Hindlimb muscle (tissue), 1 donor: ENCODE measurements at places on chromosomes 2 and 18. TPM values are rescaled to one million over a fixed set of nuclear protein-coding genes. Genes with fewer than 3 reads are reported as not detected.

- peak; percentile 37 for DNase-seq
Observed at GRCh38 chr2:203650860-203651613, 55.4 kb upstream of the CD28 start.

DNA sequence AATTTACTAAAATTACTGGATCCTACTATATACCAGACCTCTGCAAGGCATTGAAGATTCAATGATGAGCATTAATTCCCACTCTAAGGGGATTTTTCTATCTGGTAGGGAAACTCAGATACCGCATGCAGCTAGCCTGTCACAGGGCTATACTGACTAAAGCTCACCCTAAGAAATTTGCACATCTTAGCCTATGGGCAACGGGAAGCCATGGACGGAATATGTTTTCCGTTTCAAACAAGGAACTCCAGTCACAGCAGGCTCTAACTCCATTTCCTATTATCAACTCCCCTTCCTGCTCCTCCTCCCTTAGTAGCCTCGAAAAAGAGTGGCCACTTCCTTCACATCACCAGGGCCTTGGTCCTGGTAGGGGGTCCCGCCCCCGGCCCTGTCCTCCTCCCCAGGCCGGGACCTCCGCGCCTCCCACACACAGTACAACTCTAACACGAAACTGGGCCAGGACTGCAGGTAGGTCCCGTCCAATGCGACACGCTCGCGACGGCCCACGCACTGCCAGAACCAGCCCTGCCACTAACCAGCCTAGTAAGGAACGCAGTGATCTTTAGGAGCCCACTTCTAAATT is 659 bp upstream of the COX5B start:
- no peak for DNase-seq

DNA sequence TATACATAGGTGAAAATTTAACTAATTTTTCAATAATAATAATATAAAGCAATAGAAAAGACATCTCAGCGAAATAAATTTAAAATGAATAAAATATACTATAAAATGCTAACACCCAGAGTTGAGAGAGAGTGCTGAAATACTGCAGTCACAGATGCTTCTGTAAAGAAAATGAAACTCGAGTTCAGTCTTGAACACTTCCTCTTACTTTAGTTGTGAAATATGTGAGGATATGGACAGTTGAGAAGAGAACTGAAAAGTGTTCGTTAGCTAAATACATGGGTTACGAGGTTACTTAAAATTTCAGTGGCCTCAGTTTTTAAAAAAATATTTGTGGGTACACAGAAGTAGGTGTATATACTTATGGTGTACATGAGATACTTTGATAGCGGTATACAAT is 106.8 kb downstream of the DNAH7 start:
- no peak for DNase-seq

The EMILIN2 gene
- polyA plus RNA-seq = 23.1 TPM

DNA sequence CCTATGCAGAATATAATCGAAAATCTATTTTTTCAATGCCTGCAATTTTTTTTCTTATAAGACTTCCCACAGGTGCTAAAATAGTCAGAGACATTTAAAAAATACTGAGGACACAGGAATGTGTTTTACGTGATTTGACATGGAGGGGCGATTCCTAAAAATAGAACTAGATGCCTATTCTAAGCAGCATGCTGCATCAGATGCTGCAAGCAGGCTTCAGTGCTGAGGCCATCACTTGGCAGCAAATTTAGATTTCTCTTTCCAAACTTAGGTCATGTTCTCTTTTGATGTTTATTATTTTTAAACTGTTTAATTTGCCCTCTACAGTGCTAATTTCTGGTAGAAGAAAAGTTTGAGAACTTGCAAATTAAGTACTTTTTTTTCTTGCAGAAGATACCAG is 43.7 kb upstream of the NCK2 start:
- no peak for DNase-seq

The TMEM200C gene
- 0.43 TPM for polyA plus RNA-seq

DNA sequence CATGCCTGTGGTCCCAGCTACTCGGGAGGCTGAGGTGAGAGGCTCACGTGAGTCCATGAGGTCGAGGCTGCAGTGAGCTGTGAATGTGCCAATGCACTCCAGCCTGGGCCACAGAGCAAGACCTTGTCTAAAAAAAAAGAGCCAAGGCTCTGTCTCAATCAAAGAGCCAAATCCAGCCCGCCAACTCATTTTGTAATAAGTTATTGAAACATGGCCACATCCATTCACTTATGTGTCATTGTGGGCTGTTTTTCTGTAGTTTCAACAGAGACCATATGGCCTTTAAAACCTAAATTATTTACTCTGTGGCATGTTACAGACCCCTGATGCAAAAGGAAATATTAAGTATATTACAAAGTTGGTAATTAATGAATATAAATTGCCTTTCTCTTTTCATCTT is 60.8 kb downstream of the GPR39 start:
- DNase-seq = no peak

DNA sequence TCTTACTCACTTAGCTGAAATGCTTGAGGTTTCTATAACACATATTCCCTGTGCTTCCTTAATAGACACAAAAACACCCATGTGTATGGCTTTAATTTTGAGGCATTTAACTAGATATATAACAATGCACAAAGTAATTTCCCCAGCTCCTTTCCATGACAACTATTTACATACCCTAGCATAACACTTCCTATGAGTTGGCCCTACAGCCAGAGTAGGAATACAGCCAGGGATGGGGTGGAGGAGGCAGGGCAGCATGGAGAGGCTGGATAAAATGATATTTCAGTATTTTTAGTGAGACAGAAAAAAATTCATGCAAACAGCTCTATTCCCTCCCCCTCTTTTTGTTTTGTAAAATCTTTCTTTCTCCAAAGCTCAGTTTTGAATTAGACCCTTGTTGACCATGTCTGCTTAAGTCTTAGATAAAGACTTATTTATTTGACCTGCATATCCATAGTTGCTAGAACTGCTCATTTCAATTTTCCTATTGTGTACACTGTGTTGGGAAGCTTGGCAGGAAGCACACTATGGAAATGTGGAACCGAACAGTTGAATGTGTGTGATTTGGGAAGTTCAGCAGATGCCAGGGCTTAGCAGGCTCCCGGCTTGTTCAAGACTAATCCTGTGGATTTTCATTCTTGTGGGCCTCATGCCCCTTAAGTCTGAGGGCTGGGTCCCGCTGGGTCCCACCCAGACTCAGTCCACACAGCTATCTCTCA is 11.2 kb upstream of the B3GNT2 start:
- DNase-seq = no peak

The MEX3C gene
- 23.0 TPM for polyA plus RNA-seq

The CDK15 gene
- polyA plus RNA-seq = 2.9 TPM

GRCh38 chr2:240431271-240431660 is 4.2 kb upstream of the GPC1 start:
- DNase-seq = no peak

The SULT1C2 gene
- 0.15 TPM for polyA plus RNA-seq

The GYPC gene
- polyA plus RNA-seq = 133 TPM

DNA sequence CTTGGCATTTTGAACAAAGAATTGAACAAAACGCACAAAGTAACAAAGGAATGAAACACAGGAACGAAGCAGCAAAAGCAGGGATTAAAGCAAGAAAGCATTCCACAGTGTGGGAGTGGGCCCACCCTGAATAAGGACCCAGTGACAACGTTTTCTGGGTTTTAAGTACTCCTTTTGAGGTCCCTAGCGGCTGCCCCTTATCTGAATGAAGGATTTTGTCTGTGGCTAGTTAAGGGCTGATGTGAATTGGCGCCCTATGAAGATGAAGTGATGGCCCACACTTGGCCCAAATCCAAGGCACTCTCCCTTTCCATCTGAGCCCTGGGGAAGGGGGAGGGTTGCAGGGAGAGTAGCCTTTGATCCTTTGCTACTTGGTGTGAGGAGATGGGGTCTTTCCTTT is 7.8 kb upstream of the CCDC141 start:
- no peak for DNase-seq

The SLC40A1 gene
- polyA plus RNA-seq = 42.2 TPM

GRCh38 chr2:850429-850828 is 100.2 kb upstream of the SNTG2 start:
- no peak for DNase-seq

The SLC35F5 gene
- polyA plus RNA-seq = 49.7 TPM

GRCh38 chr2:159971365-159972152 is 90.9 kb downstream of the PLA2R1 start:
- no peak for DNase-seq

GRCh38 chr18:4230450-4231168 is 224.5 kb downstream of the DLGAP1 start:
- DNase-seq = no peak

GRCh38 chr2:144801766-144802165 is 281.8 kb upstream of the ZEB2 start:
- no peak for DNase-seq

The MARCHF4 gene
- 0.04 TPM for polyA plus RNA-seq

The TMEM182 gene
- polyA plus RNA-seq = 189 TPM

The DYTN gene
- not detected for polyA plus RNA-seq

GRCh38 chr2:239264492-239264837 is 136.4 kb downstream of the HDAC4 start:
- DNase-seq = peak; percentile 63

- no peak for DNase-seq
Observed at GRCh38 chr18:37698508-37699040, 133.0 kb upstream of the CELF4 start.
